Spinal cord (tissue), 10 donors: ENCODE measurements at places on chromosomes 12 and 14.

- DNase-seq: no peak
Measured at GRCh38 chr12:100138048-100138802, 4.4 kb downstream of the BLTP3B start.

DNA sequence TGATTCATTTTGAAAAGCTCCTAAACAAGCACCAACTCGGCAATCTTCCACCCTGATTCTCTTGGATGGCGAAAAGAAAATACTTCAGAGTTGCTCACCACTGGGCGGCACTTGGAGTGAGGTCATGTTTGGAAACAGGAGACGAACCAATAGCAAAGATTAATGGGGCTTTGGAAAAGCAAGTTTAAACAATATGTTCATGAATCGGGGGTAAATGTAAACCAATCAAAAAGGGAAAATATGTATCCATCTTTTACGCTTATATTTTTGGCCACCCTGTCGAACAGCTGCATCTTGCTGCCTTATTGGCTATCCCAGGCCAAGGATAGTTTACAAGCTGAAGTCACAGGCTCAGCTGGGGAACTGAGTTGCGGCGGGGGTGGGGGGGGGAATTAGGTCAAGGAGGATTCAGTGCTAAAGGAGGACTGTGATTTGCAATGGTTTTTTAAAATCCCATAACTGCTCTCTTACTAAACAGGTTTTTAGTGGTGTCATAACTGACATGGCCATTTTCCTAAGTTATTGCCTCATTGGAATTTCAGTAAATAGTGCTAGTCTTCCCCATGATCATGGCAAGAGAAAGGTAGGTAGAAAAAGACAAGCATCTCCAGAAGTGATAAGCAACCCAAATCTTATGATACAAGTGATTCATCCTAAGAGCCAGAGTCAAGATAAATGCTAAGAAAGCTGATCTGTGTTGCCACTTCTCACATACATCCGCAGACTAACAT lies 210.6 kb downstream of the PHLDA1 start:
- DNase-seq: peak; percentile 46

DNA sequence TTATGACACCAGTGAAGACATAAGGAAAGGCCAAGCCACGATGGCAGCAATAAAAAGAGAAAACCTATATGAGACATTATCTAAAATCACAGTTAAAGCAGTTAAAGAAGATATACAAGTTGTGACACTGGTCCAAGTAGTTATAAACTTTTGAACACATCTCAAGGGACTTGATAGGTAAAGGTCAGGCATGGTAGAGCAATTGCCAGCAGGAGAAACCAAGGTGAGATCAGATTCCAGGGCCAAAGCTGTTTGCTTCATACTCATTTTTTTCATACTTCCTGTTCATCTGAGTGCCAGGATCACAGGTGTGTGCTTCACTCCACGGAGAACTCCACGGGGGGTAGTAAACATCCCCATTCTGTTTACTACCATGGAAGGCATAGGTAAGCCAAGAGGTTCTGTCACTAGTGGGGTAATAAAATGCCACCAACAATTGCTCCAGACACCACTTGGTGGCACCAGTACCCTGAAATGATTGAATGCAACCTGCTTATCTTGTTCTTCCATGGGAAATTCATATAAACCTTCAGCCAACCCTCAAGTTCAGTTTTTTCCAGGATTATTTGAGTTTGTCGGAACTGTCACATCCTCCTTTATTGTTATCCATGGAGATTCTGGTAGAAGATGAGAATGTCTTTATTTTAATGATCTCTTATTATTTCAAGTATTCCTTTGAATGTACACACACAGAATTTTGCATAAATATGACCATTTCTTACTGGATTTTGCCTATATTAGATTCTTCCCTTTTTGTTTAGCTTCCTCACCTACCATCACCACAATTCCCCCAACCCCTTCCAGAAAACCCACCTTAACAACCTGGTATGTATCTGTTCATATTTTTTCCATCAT lies 59.2 kb upstream of the TSPAN8 start:
- DNase-seq: peak; percentile 57

DNA sequence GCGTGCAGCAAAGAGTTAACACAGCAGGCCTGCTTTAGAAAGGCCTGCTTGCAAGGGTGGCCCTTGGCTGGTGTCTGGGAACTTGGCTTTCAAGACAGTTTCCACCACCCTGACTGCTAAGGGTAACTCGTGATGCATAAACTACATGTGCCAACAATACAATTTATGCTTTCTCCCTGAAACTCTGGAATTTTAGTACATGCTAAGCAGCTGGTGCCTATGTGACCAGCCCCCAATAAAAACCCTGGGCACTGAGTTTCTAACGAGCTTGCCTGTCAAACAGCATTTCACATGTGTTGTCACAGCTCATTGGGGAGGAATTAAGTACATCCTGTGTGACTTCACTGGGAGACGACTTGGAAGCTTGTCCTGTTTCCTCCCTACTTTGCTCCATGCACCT lies 133.1 kb downstream of the SLC5A8 start:
- no peak for DNase-seq

- no peak for DNase-seq
Measured at GRCh38 chr12:10811883-10812536, 2.0 kb upstream of the TAS2R9 start.

DNA sequence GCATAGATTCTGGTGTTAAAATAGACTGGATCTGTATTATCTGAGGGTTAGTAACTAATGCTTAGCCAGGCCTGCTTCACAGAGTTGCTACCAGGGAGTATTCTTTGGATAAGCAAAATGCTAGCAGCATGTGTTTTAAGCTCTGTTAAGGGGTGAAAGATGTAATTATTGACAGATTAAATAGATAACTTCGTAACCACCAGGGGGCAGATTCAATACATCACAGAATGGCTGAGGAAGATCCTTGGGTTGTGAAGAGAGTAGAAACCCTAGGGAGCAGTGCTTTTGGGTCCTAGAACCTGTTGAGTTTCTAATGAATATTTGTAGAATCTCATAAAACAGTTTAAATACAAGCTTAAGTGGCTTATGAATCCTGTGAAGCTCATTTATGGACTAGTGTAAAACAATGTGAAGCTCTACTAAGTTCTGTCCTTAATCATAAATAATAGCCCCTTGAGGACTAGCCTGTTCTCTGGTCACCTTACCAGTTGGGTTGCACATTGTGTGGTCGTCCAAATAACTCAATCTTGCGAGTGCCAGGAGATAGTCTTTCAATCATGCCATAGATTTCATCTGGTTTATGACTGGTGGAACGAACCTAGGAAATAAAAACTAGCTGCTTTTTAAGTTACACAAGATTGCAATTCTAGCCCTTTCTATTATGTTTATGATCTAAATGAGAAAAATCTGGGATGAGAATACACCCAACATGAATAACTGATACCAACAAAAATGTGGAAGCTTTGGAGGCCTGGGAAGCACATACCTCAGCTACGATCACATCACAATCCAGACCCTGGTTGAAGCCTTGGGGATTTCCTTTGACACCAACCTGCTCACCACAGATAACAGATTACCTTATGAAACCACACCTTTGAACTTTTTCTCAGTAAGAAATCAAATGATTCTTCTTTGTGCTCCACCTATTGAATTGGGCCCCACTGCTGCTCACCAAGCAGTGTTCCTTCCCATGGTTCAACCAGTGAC lies 12.3 kb downstream of the METTL3 start:
- DNase-seq: peak; percentile 85

DNA sequence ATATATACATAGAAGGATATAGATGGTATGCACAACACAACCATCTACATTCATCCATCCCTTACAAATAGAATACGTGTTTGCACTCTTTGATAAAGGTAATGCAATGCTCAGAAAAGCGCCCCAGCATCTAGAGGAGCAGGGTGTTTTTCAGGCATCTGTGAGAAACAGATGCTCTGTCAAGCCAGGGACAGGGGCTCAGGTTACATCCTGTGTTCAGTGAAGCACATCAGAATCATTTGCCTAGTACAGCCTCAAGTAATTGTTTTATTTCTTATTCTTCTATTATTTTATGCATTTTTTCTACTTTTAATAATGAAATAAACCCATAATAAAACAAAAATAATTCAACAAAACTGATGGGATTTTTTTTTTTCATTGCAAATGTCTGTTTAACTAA lies 50.5 kb upstream of the HIF1A start:
- no peak for DNase-seq

DNA sequence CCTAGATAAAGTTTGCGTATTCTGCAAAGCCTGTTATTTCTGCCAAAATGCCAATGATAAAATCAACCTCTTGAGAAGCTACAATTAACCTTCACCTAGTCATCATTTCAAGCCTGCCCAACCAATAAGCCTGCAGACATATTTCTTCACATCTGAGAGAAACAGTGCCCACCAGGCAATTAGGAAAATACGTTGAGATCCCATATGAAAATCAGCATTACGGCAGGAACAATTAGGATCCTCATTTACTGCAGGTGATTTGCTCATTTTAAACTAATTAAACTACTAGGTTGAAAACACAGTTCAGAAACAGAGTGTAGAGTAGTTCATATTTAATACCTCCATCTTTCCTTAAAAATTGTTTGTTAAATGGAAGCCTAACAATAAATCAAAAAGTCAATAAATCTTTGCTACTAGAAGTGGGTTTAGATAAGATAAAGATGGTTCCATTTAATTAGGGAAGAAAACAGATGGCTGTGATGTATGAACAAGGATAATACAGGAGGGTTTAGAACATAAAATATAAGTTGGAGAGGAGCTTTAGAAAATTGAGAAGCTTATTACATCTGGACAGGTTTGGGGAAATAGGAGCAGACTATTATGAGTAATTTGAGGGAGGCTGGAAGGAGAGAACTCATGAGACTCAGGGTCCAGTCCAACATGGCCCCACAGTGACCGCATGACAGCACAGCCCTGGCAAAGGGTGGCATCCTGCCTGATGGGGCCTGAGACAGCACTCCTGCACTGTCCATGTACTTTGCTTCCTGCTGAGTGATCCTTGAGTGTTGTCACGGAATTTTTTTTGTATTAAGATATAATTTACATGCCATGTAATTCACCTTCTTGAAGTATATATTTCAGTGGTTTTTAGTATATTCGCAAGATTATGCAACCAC lies 26.9 kb upstream of the PYGL start:
- DNase-seq: no peak

- DNase-seq: no peak
Measured at GRCh38 chr12:26936559-26937442, 980 bp downstream of the INTS13 start.

DNA sequence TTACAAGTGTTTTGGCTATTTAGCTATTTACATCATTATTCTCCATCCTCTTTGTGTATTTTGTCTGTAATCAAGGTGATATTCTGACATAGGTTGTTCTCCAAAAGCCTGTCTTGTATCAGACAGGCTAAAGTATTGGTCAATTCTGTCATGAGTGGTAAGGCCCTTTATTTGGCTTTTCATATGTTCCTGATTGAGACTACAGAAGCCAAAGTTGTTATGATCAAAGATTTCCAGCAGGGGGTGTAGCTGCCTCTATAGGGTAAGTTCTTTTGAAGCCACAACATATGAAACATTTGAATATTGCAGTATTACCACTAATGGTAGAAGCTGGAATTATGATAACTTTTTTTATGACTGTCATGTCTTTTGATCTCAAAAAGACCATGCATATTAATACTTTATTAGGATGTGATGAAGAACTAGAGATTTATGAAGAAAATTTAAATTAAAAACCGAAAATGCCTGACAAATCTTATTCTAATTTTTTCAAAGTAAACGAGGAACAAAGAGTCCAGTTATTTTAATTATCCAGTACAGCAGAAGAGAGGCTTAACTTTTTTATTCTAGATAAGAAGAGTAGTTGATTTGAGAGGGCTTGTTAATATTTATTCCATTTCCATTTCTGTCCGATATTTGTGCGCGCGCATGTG lies 3.4 kb upstream of the ARHGAP5 start:
- no peak for DNase-seq

- no peak for DNase-seq
Measured at GRCh38 chr12:56886319-56886718, 47.9 kb downstream of the SDR9C7 start.

- no peak for DNase-seq
Measured at GRCh38 chr12:75859868-75860267, 171.7 kb downstream of the PHLDA1 start.

DNA sequence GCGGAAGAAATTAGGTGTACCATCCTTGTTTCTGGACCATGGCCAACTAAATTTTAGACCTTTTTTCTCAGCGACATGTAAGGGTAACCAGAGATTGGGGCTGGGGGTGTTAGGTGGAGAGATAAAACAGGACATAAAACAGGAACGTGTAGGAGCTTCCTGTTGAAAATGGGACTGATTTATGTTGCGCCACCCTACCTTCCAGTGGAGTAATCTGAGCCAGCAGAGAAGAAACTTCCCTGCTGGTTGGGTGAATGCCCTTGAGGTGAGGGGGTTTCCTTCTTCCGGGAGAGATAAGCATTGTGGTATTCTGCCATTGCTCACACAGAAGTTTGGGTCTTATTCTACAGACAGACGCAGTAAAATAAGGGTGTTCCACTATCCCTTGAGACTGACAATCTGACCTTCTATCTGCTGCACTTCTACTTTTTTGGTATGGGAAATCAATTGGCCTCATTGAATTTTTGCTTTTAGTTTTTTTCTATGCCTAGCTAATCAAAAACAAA lies 417.6 kb downstream of the PCNX1 start:
- DNase-seq: no peak

- no peak for DNase-seq
Measured at GRCh38 chr14:101007765-101008164, 104.2 kb upstream of the RTL1 start.

DNA sequence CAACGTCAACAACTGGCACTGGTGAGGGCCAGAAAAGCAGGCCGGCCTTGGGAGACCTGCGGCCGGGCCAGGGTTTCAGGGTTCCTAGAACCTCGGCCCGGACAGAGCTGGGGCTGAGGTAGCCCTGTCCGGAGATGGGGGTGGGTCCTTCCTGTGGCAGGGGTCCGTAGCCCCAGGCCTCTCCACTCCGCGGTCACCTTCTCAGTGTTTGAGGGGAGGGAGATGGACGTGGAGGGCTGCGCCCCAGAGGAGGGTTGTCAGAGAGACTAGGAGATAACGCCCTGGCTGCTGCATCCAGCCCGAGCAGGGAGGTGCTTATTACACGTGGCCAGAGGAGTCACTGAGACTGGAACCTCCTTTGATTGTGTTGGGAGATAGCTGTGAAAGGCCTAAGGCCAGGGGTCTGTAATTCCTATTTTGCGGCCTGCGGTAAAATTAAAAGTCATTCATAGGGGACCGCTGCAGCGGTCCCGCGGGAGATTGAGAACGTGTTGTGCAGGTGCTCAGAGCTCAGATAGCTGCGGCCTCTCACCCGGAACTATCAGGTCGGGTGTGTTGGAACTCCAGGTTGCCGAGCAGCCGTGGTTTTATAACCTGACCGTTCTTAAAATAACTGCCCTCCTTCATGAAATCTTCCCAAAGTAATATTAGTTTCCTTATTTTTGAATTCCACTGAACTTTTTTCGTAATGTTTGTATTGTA lies 507 bp downstream of the AHSA1 start:
- DNase-seq: no peak
